ENCODE measurements at places on chromosomes 4 and X.

GRCh38 chrX:32673193-32673592 lies 538.2 kb downstream of the DMD start:
- no peak overlapping the region for H3K4me3 ChIP-seq
- H3K27ac ChIP-seq = no peak overlapping the region
- H3K4me1 ChIP-seq = no peaks in the 10 kb centered on the region
- no peaks in the 10 kb centered on the region for H3K27me3 ChIP-seq

GRCh38 chrX:85922821-85923220 lies 124.5 kb downstream of the CHM start:
- DNase-seq = no peak
- no peaks in the 10 kb centered on the region for H3K36me3 ChIP-seq
- H3K4me3 ChIP-seq = no peak overlapping the region

GRCh38 chrX:136725441-136726104 lies 55.2 kb downstream of the ARHGEF6 start:
- H3K4me3 ChIP-seq = no peak overlapping the region
- no peaks in the 10 kb centered on the region for H3K36me3 ChIP-seq
- no peak for DNase-seq

- DNase-seq = no peak
- 0 out of 2 replicates have a peak, but pooled peaks cover 1% of the 10 kb centered on the region for H3K4me1 ChIP-seq
Observed at GRCh38 chr4:159398236-159398638, 295.4 kb downstream of the RAPGEF2 start.

DNA sequence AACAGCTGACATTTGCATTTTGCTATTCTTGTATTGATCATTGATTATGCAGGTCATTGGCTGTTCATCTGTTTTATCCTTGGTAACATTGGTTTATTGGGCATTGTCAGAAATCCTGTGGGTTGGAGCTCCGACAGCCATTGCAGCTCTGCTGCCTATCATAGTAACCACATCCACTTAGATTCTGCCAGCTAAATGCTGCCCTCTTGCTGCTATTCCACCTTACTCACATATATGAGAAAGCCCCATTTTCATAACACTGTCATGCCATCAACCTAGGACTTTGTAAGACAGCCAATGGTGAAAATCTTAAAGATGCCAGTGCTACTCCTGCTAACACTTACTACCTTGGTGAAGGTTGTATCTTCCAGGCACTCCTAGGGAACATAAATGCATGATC lies 187.3 kb upstream of the CXCL13 start:
- H3K27me3 ChIP-seq = no peaks in the 10 kb centered on the region
- H3K27ac ChIP-seq = no peak overlapping the region
- DNase-seq = no peak
- H3K4me3 ChIP-seq = no peak overlapping the region

DNA sequence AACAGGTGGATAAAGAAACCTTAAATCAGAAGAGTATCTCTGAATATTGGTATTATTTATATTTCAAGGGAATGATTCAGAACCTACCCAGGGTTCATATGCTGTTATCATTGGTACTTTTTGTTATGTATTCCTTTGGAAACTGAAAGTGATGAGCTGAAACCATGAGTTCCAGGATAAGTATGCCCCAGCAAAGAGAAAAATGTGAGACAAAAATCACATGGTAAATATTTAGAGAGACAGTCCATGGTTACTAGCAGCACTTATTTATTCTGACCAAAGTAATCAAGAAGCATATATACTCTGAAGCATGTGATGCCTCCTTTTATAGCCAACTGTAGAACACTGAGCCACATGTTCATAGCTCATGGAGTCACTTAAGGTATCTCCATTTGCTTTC lies 277.7 kb downstream of the ARAP2 start:
- H3K27ac ChIP-seq = no peak overlapping the region
- no peaks in the 10 kb centered on the region for H3K27me3 ChIP-seq
- DNase-seq = no peak
- no peaks in the 10 kb centered on the region for H3K36me3 ChIP-seq

- DNase-seq = no peak
- H3K36me3 ChIP-seq = no peaks in the 10 kb centered on the region
- no peak overlapping the region for H3K4me3 ChIP-seq
- no peak overlapping the region for H3K27ac ChIP-seq
Observed at GRCh38 chrX:20361081-20361889, 94.6 kb upstream of the RPS6KA3 start.

DNA sequence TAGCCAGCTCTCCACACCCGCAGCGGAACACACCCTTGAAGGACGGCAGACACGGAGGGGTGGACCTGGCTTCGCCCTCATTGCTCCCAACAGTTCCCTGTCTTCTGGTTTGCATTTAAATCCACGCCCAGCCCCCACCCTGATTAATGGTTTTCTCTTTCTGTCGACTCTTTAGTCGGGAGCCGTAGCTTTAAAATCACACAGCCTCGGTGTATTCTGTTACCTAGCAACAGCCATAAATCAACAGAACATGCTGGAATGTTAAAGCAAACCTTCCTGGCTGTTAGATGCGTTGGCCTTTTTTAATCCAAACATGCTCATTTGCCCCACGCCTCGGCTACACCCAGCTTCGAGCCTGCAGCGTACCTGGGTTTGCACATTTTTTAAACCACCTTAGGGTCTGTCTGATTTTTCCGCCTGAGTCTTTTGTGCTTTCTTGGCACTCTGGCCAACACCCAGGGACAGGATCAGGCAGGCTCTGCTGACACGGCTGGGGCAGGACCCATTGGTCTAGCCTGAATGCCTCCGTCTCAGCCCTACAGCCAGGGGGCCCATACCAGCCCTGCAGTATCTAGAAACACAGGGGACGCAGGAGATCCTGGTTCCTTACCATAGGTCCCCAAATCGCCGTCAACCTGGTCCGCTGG lies 21.4 kb upstream of the PPP2R2C start:
- H3K27me3 ChIP-seq = no peaks in the 10 kb centered on the region
- no peak overlapping the region for H3K27ac ChIP-seq
- no peak for DNase-seq
- H3K4me3 ChIP-seq = no peak overlapping the region

DNA sequence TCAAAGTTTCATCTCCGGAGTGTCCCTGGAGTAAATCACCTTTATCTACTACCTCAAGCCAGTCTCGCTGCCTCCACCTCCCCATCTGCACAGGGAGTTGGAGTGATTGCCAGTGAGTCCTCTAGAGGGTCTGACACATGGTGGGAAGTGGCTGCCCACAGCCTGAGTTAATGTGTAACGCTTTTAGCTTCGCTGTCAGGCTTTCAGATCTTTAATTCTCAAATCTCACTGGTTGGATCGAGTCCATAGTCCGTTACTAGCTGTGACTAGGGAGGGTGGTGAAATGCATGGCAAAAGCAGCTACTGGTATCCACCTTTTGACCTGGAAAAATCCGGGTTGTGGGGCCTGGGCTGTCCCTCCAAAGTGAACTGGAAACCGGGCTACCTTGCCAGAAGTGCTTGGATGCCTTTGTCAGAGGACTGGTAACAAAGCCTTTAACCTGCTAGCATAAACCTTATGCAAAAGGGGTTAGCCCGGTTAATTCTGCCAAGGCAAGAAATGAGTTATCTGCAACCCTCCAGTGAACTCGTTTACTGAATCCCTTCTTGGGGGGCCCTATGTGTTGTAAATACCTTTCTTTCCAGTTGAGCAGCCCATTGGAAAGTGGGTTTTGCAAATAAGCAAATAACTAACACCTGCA lies 5.1 kb upstream of the WDR1 start:
- DNase-seq = no peak
- H3K27ac ChIP-seq = no peak overlapping the region
- peaks cover 5% of the 10 kb centered on the region for H3K4me1 ChIP-seq
- H3K27me3 ChIP-seq = no peaks in the 10 kb centered on the region

DNA sequence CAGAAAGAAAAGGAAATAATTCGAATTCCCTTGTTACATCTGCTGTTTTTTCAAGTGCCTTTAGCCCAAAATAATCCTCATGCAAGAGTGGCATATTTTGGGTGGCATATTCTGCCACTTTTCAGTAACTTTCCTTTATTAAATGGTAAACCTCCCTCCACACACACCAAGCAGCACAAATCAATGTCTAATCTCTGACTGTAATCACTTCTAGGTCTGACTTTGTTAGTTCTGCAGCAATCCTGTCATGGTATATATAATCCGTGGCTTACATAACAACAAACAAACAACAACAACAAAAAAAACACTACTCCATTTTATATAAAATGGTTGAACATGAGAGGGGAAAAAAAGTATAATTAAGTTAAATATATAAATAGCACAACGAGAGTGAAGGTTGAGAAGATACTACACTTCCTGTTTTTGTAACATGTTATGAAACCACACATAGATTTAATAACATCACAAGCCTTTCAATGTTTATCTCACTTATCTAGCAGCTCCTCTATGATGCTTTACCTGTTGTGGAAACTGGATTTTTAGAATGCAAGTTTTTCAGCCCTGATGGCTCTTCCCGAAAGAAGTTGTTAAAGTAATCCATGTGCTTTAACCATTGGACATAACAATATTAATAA lies 715.4 kb downstream of the GRXCR1 start:
- H3K27me3 ChIP-seq = no peaks in the 10 kb centered on the region
- DNase-seq = no peak
- no peak overlapping the region for H3K27ac ChIP-seq
- H3K4me3 ChIP-seq = no peak overlapping the region
- no peaks in the 10 kb centered on the region for H3K4me1 ChIP-seq
- H3K36me3 ChIP-seq = no peaks in the 10 kb centered on the region

GRCh38 chr4:35025152-35025834 lies 1219.0 kb downstream of the ARAP2 start:
- DNase-seq = no peak
- no peaks in the 10 kb centered on the region for H3K36me3 ChIP-seq
- H3K27me3 ChIP-seq = no peaks in the 10 kb centered on the region
- H3K4me1 ChIP-seq = no peaks in the 10 kb centered on the region

DNA sequence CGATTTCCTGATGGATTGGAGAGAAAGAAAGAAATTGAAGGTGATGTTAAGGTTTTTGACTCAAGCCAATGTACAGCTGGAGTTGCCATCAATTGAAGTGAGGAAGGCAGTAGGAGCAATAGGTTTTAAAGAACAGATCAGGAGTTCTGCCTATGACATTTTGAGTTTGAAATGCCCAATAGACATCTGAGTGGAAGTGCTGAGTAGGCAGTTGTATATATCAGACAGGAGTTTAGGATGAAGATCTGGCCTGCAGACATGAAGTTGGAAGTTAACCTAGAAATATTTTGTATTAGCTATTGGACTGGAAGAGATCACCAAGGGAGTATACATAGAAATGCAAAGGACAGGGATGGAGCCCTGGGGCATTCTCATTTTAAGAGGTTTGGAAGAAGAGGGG lies 12.9 kb upstream of the TMSB15B start:
- no peak overlapping the region for H3K27ac ChIP-seq
- H3K27me3 ChIP-seq = no peaks in the 10 kb centered on the region
- no peak for DNase-seq
- no peaks in the 10 kb centered on the region for H3K4me1 ChIP-seq

DNA sequence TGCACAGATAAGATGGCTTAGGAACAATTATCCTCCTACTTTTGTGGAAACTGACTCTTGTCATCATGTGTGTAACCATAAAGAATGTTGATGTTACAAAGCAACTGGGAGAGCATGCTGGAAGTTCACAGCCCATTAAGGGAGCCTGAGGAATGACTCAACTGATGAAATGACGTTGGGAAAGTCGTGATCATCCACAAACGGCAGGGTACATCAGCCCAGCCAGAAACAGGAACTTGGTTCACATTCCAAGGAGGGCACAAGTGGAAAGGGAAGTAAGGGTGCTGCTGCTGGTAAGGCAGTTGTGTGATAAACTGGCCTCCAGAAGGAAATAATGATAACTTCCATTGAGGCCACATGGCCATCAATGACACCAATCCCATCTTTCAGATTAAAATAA lies 6.7 kb downstream of the TEC start:
- H3K4me3 ChIP-seq = no peak overlapping the region
- no peaks in the 10 kb centered on the region for H3K27me3 ChIP-seq
- H3K36me3 ChIP-seq = no peaks in the 10 kb centered on the region
- no peaks in the 10 kb centered on the region for H3K4me1 ChIP-seq

DNA sequence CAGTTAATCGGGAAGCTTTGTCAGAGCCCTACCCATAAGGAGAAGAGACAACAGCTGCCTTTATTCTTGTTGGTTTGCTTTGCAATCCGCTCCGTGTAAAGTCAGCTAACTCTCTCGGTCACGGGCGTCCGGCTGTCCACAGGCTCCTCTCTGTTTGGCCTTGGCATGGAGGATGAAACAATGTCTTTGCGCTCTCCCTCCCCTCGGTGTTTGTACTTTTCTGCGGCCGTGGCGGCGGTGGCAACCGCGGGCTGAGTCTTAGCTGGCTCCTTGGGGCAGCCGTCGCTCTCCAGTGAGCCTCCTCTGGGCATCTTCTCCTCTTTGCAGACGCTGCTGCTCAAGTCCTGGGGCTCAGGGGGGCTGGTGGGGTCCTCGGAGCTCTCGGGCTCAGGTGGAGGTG lies 10.6 kb upstream of the IRAK1 start:
- no peak for DNase-seq
- no peaks in the 10 kb centered on the region for H3K36me3 ChIP-seq
- H3K4me3 ChIP-seq = no peak overlapping the region
- H3K27me3 ChIP-seq = peaks cover 25% of the 10 kb centered on the region

GRCh38 chrX:78945186-78945912 lies at the start of gene P2RY10:
P2RY10 (plus strand) TSS chrX:78945391; CDS start chrX:78960521, 15,130 bp downstream.
- no peak within 1 kb of the TSS for H3K4me3 ChIP-seq
- no peak within 1 kb of the TSS for H3K27ac ChIP-seq
- no peak for DNase-seq

DNA sequence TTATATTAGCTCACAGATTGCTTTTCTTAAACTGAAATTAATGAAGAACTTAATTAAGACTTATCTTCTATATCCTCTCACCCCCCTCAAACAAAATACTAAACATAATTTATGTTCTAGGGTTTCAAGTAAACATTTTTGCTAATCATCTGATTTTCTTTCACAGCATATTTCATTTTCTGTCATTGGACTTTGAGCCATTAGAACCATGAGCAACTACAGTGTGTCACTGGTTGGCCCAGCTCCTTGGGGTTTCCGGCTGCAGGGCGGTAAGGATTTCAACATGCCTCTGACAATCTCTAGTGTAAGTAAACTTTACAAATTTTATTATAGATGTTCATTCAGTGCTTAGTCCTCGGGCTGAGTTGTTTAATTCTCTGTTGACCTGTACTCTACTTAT lies 3.3 kb downstream of the PDLIM5 start:
- no peak overlapping the region for H3K4me3 ChIP-seq
- DNase-seq = no peak
- peaks cover 2% of the 10 kb centered on the region for H3K4me1 ChIP-seq
- no peak overlapping the region for H3K27ac ChIP-seq
- H3K27me3 ChIP-seq = no peaks in the 10 kb centered on the region
- H3K36me3 ChIP-seq = no peaks in the 10 kb centered on the region

All from iPS DF 6.9 (cell line).